GM13977 (cell line): ENCODE measurements at places on chromosomes 5 and 9.

- DNase-seq = no peak
Observed at GRCh38 chr5:56048124-56048523, 53.4 kb upstream of the IL6ST start.

DNA sequence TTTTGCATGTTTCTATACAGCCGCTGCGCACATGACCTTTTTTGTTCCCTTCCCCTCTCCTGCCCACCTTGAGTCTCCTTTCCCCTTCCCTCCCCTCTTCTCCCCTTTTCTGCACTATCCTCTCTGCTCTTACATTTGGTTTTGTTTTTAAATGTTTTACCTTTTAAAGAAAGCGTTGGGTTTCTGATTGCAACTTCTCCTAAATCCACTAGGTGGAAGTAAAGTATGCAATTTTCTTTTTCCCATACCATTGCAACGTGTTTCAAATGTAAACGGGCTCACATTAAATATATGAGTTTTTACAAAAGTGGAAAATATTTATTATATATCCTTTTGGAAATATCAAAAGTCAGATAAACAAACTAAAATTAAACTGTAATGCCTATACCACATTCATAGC lies 500.9 kb downstream of the DIRAS2 start:
- DNase-seq = peak; percentile 22

DNA sequence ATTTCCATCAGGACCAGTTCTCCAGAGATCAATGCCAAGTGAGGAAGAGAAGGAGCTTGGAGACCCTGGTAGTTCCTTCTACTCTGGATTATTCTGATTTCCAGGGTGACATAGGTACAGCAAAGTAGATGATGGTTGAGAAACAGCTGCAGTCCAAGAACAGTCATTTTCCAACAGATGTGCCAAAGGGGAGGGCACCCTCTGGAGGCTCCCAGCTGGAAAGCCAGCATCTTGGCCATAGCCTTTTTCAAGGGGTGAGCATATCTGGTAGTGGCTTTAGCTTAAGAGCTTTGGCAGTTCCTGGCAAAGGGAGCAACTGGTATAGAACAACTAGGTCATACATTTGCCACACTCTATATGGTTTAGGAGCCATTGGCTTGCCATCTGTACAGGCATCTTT lies 492.7 kb downstream of the RASEF start:
- DNase-seq = no peak

DNA sequence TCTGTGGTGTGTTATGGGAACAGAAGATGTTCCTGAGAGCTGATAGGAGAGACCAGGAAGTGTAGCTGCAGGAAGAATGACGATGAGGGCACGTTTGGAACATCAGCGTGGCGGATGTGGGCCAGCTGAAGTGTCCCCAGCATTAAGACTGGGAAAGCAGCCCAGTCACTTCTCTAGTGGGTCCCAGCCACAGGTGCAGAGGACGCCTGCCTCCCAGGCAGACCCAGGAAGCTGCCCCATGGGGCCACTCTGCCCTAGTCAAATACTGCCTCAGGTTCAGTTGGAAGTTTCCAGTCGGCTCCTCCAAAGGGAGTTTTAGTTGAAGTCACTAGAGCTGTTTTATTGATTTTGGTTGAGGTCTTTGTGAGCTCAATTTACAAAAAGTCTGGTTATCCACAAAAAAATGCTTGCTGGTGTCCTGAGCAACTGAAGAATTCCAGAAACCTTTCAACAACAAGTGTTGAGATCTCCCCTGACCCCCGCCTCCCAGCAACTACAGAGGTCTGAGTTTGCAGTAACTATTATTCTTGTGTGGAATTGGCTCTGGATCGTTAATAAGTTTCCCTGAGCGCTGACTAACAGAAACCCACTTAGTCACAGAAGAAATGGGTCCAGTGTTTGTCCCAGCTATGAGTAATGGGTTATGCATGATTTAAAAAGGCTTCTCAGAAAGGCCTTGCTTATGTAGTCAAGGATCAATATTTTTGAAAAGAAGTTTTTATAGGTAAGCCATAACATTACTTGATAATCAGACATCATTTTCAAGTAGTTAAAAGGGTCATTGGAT lies 294.1 kb downstream of the FANCC start:
- no peak for DNase-seq
